ENCODE measurements at places on chromosomes 4 and X.

DNA sequence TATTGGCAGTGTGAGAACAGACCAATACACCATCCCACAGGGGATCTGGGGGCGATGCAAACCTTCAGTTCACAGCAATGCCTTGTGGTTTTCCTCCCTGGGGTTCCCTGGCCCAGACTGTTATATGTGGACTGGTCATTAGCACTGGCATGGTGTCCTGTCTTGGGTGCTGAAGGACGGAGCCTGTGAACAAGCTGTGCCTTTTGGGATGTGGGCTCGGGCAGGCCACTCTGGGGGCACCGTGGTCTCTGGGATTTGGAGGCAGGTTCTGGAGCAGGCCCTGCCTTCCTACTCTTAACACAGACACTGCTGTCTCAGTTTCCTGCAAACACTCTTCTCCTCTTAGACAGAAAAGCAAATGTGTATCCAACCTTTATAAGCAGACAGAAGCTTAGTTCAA, 93.0 kb upstream of the ADRA2C start:
- no peak for DNase-seq

GRCh38 chr4:85784348-85784747, 309.4 kb downstream of the ARHGAP24 start:
- DNase-seq: peak; percentile 44

DNA sequence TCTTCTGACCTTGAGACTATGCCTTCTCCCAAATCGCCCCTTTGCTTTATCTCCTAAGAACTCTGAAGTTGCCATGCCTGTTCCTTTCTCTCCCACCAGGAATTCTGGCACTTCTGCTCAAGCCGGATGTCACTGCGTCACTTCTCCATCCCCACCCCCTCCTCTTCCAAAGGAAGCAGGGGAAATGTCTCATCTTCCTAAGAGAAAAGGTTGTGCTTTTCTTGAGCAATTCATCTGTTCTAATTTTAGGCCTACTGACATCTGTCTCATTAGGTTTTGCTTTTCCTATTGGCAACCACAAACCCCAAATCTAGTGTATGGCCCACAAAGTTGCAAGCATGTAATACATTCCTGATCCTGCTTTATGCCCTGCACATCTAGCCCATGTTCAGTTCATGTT, 163.1 kb upstream of the PLAC1 start:
- DNase-seq: peak; percentile 75

GRCh38 chrX:150162141-150162540, 201.0 kb upstream of the MAMLD1 start:
- no peak for DNase-seq

DNA sequence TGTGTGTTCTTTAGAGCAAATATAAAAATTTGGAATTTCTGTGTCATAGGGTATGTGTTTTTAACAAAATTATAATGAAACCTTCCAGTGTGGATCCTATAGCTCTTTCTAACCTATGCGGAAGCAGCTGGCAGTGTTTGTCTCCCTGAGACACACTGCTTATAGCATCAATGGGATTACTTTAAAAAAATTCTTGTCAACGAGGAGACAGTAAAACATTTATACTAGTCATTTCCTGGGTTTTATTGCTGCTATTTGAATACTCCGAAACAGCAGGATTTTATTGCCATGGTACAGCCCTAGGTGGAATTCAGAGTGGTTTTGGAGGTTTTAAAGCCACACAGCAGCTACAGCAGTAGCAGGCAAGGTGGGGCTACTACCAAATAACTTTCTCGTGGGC, 145.1 kb upstream of the IL1RAPL2 start:
- DNase-seq: no peak

- no peak for DNase-seq
Measured at GRCh38 chr4:83178029-83178428, 63.5 kb upstream of the PLAC8 start.

DNA sequence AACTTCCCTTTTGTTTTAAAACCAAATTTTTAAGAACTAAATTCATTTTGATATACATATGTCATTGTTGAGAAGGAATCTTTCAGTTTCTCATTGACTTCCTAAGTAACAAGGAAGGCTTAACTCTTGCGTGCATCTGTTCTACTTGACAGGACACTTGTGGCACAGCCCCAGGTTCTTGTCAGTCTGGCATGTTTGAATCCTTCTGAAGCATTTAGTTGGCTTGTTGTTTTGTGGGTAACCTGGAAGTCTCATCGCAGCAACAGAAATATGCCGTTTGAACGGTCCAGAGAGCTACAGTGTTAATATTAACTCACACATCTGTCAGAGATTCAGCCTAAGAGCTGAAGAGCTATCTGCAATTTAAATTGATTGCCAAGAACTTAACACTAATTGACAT, 76.0 kb downstream of the GLRA3 start:
- DNase-seq: no peak

DNA sequence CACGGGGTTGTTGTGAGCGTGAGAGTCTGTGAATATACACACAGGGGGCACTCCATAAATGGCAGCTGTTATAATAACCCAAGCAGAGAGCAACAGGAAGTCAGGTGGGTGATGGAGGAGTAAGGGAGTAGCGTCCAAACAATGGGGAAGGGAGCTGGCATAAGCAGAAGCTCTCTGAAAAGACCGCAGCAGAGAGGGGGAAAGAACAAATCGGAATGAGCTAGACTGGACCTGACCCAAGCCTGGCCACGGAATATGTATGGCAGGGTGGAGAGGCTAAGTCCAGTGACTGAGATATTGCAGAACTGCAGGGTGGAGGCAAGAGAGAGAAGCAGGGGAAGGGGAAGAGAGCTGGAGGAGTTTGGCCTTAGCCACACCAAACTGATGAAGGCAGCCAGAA, 6.5 kb upstream of the GJB1 start:
- no peak for DNase-seq

- no peak for DNase-seq
Measured at GRCh38 chrX:95974890-95975289, 709.8 kb upstream of the DIAPH2 start.

GRCh38 chrX:7184816-7185215, 36.9 kb upstream of the PUDP start:
- DNase-seq: no peak

GRCh38 chr4:187171706-187172339, 448.2 kb upstream of the FAT1 start:
- DNase-seq: no peak

- DNase-seq: no peak
Measured at GRCh38 chr4:159390648-159391047, 287.8 kb downstream of the RAPGEF2 start.

GRCh38 chr4:6582889-6583490, 8.0 kb downstream of the MAN2B2 start:
- no peak for DNase-seq

- no peak for DNase-seq
Measured at GRCh38 chr4:42088386-42088785, 64.1 kb downstream of the BEND4 start.

DNA sequence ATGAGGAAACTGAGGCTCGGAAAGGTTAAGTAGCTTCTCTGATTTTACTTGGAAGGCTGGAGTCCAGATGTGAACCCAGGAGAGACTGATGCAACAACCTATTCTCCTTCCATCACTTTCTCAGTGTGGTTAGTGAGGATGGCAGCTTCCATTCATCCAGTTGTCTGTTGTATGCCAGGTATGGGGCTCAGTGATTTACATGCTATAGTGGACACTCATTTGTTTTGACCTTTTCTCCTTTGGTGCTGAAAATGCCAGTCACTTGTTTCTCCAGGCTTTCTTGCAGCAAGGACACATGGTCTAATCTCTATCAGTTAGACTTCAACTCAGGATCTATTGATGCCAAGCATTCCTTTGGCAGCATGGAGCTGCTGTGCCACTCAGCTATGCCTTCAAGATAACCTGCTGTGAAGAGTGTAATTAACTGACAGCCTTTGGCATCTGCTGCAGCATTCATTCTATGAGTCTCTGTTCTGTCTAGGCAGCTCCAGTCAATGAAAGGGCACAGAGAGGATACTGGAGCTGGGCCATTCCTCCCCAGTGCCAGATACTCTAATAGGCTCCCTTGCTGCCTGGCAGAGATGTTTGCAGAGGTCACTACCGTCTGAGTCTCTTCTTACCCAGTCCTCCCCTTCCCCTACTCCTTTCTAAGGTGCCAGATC, 11.0 kb upstream of the CWH43 start:
- no peak for DNase-seq

GRCh38 chr4:33072298-33073089, 2352.3 kb downstream of the PCDH7 start:
- peak; percentile 52 for DNase-seq

DNA sequence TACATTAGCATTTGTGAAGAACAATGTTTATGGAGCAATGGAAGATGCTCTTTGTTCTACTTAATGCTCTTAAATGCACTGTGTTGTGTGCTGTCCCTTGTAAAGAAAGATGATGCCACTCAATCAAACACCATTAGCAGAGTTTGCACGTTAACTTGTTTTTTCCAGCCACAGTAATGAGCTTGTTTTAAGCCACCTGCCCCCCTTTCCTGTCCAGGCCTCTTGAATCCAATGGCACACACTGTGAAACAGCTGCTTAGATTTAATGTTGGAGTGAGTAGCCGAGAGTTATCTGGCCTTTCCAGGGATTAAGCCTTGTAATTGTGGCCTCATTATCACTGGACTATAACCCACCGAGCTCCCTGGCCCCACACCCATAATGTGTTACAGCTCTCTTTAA, 86.0 kb downstream of the PAK3 start:
- DNase-seq: no peak

DNA sequence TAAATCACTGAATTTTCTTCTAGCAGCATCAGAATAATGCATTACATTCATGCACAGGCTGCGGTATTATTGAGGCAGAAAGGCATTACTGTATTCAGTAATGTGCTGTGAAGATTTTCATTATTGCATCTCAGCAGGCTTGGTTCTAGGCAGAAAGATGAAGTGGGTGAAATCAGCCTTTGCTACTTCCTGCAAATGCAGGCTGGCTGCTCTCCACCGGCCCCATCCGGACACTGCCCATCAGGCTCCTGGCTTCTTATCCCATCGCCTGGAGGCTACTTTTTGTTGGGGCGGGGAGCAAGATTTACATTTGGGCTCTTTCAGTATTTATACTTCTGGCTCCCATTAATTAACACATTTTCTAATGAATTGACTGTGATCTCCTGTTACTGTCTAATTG, 117.8 kb downstream of the FRAS1 start:
- no peak for DNase-seq

DNA sequence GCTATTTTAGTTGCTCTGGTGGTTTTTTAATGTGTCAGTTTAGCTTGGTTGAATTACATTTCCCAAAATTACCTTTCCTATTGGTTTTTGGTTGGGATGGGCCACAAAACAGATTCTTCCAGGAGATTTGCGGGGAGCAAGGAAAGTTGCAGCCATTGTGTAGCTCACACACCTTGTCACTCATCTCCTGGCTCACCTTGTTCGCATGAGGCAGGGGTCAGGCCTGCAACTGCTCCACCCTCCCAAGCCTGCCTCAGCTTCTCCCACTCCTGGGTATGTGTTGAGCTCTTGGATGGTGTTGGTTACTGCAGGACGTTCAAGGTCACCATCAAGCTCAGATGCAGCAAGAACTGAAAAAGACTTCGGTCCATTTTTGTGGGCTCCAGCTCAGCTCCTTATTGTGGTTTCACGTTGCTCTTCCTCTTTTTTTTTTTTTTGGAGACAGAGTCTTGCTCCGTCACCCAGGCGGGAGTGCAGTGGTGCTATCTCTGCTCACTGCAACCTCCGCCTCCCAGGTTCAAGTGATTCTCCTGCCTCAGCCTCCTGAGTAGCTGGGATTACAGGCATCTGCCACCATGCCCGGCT, 95.6 kb upstream of the METTL14 start:
- no peak for DNase-seq

GRCh38 chr4:148016063-148016637, 284.3 kb downstream of the ARHGAP10 start:
- no peak for DNase-seq

- peak; percentile 37 for DNase-seq
Measured at GRCh38 chrX:9912351-9913145, 54.6 kb upstream of the CLDN34 start.

DNA sequence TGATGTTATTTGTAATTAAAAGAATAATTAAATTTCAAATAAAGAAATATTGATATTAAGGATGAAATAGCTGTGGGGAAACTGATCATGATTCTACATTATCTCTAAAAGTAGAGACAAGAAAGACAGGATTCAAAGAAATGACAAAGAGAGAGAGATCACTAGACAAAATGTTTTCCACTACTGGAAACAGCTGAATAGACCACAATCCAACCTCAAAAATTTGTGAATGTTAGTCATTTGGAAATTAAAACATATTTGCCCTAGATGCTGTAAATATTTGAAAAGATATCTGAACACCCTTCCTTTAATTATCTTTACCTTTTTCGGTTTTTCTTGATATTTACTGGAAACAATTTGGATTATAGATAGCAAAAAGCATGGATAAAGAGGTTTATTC, 414.9 kb downstream of the CENPC start:
- no peak for DNase-seq

DNA sequence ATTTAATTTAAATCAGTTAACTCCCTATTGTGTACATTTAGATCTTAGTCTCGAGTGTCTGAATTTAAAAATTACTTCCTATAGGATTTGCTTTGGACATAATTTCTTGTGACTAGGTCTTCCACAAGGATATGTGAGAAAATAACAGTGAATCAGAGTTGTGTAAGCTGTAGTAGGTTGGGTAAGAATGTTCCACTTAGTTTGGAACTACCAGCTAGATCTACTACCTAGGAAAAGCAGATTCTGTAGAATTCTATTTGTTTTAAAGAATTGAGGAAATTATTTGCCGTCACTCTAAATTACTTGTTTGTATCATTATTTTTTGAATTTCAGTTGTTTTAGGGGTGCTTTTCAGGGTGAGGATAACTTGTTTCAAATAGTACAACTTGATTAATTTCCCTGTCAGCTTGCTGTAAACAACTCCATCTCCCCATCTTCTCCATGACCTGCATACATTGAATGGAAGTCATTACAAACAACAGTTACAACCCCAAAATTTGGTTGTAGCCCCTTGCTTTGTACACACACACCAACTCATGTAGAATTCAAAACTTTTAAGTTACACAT, 1.3 kb downstream of the MTHFD2L start:
- DNase-seq: peak; percentile 58

GRCh38 chrX:63765712-63766111, 19.3 kb downstream of the ARHGEF9 start:
- no peak for DNase-seq

DNA sequence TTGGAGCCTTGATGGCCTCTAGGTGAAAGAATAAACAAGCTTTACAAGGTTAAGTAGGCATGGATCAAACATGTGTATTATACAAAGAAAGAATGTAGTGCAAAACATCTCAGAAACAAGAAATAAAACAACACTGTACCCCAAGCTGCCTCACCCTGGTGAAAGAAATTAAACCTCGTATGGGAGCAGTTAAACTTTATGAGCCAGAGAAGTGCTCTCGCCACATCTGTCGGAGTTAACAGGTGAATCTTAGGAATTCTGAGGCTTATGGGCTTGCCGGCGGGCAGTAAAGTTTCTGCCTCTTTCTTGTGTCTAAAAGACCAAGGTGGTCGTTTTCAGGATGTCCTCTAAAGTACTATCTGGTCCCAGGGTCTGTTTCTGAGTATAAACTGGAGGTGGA, 34.0 kb upstream of the ARSH start:
- no peak for DNase-seq

- peak; percentile 63 for DNase-seq
Measured at GRCh38 chrX:9595174-9595573, 130.3 kb downstream of the TBL1X start.
